Tibial nerve (tissue), 4 donors: ENCODE measurements at places on chromosomes 1 and 21. TPM values are rescaled to one million over a fixed set of nuclear protein-coding genes. Genes with fewer than 3 reads are reported as not detected.

DNA sequence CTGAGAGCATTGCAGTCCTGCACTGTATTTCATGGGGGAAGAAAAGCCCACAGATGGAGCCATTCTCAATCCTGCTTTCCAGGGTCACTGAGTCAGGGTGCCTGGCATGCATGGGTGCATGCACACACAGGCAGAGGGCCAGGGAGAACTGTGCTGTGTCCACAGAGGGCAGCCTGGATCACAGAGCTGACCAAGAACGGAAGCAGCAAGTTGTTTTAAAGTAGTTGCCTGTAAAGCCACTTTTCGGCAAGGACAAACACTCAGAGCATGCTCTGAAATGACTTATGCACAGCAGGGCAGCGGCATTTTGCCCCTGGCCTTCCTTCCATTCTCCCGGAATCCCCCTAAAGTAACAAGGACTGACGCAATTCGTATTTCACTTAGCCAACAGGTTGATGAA lies 3.6 kb downstream of the ERG start:
- DNase-seq = no peak

DNA sequence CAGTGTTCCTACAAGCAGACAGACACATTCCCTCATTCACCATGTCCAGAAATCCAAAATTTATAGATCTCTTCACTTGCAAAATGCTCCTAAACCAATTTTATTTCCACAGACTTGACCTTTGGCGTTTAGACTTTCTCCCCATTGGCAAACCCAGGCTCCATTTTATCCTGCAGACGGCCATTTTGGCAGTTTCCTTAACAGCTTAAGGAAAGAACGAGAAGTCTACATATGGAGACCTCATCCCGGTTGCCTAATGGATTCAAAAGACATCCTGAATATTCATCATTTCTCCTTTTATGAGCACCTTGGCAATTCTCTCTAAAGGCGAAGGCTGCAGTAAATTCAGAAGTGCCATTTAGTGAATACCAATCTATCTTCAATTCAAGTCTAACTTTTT lies 132.9 kb downstream of the HLX start:
- no peak for DNase-seq

DNA sequence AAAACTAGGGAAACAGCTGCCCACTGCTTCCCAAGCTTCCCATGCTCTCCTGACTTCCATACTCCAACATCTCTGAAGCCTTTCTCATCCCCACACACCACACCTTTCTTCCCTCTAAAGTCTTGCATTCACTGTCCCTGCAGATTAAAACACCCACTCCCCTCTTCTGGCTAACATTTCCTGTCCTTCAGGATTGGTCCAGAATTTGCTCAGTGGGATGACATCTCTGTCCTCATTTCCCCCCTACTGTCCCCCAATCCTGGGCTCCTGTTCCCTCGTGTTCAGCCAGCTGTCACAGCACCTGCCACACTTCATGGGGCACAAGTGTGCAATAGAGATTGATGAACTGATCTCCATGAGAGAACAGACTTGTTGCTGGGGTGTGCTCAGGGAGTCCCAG lies 82.7 kb downstream of the KCND3 start:
- no peak for DNase-seq

- peak; percentile 19 for DNase-seq
These were observed 47.1 kb downstream of the MYSM1 start for GRCh38 chr1:58652651-58653184.

GRCh38 chr1:95742591-95743089 lies 508.6 kb downstream of the RWDD3 start:
- DNase-seq = no peak

- no peak for DNase-seq
These were observed 88.2 kb downstream of the PBX1 start for GRCh38 chr1:164647211-164647610.

GRCh38 chr21:30839304-30839703 lies 9.7 kb upstream of the KRTAP7-1 start:
- no peak for DNase-seq

GRCh38 chr21:33682992-33683627 lies 40.8 kb downstream of the ITSN1 start:
- DNase-seq = no peak

GRCh38 chr1:157025856-157026255 lies 19.7 kb downstream of the ARHGEF11 start:
- no peak for DNase-seq

SYT6 gene
- total RNA-seq = 0.44 TPM

GPR153 gene
- 11.8 TPM for total RNA-seq

RGS7 gene
- 0.39 TPM for total RNA-seq

LCE1D gene
- not detected for total RNA-seq

OR2L5 gene
- not detected for total RNA-seq

SNX27 gene
- total RNA-seq = 44.6 TPM

ODF2L gene
- total RNA-seq = 39.0 TPM

SNX7 gene
- 21.3 TPM for total RNA-seq
